ENCODE measurements at places on chromosomes 12 and 14.

GRCh38 chr14:77603654-77604255 lies 12.7 kb downstream of the SPTLC2 start:
- no peaks in the 10 kb centered on the region for H3K36me3 ChIP-seq
- no peaks in the 10 kb centered on the region for H3K4me1 ChIP-seq
- no peak for DNase-seq
- no peak overlapping the region for H3K27ac ChIP-seq
- H3K4me3 ChIP-seq = no peak overlapping the region
- H3K27me3 ChIP-seq = no peaks in the 10 kb centered on the region

GRCh38 chr14:43898687-43899086 lies 608.4 kb downstream of the FSCB start:
- H3K4me3 ChIP-seq = no peak overlapping the region
- H3K36me3 ChIP-seq = no peaks in the 10 kb centered on the region
- no peaks in the 10 kb centered on the region for H3K27me3 ChIP-seq
- DNase-seq = no peak
- no peak overlapping the region for H3K27ac ChIP-seq
- no peaks in the 10 kb centered on the region for H3K4me1 ChIP-seq

GRCh38 chr12:50825372-50825838 lies 17.3 kb upstream of the TMPRSS12 start:
- no peaks in the 10 kb centered on the region for H3K4me1 ChIP-seq
- H3K4me3 ChIP-seq = no peak overlapping the region
- H3K27ac ChIP-seq = peak overlapping the region; percentile 51
- DNase-seq = no peak
- no peaks in the 10 kb centered on the region for H3K27me3 ChIP-seq

GRCh38 chr12:65943388-65944137 lies 119.3 kb downstream of the HMGA2 start:
- H3K4me1 ChIP-seq = peaks cover 15% of the 10 kb centered on the region
- H3K27ac ChIP-seq = no peak overlapping the region
- H3K4me3 ChIP-seq = no peak overlapping the region
- H3K36me3 ChIP-seq = no peaks in the 10 kb centered on the region
- no peak for DNase-seq

DNA sequence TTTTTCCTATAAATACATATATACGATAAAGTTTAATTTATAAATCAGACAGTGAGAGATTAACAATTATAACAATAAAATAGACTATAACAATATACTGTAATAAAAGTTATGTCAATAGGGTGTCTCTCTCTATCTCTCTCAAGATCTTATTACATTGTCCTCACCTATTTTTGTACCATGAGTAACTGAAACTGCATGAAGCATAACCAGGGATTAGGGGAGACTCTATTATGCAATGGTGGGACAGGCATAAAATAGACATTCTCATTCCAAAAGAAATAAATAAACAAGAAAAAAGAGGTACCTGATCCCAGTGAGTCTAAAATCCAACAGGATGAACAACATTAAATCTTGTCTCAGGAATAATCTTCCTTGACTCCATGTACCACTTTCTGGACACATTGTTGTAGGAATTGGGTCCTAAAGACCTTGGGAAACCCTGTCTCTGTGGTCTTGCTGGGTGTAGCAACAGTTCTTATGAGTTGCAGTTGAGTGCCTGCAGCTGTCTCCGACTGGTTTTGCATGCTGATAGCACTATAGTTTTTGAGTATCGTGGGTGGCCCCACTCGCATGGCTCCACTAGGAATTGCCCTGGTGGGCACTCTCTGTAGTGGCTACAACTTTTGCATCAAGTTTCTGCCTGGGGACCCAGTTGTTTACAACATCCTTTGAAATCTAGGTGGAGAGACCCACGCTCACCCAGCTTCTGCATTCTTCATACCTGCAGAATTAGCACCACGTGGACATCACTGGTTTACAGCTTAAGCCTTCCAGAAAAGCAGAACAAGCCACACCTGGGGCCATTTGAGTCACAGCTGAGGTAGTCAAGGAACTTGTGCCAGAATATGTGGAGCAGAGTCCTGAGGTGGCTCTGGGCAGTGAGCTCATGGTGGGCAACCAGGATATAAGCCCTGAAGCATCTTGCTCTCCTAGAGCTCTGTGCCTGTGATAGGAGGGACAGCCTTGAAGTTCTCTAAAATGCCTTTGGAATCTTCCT lies 204.7 kb downstream of the KITLG start:
- no peaks in the 10 kb centered on the region for H3K36me3 ChIP-seq
